ENCODE measurements at places on chromosomes 2 and 18.

- DNase-seq: no peak
Observed at GRCh38 chr18:25327584-25327983, 24.4 kb downstream of the ZNF521 start.

DNA sequence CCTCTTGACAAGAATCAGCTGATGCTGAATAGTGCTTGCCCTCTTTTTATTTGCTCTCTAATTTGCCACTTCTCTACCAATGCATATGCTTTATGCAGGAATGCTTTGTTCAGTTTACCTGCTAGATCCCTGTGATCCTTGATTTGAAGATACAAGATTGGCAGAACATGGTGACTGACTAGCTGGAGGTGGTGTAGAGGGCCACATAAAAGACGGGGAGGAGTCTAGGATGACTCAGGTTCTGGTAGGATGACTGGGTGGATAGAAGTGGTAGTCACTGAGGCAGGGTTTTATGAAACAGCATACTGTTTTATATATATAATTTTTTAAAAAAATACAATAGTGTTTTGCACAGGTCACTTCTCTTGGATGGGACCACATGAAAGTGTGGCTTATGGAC lies 6.3 kb upstream of the ADGRF3 start:
- no peak for DNase-seq

DNA sequence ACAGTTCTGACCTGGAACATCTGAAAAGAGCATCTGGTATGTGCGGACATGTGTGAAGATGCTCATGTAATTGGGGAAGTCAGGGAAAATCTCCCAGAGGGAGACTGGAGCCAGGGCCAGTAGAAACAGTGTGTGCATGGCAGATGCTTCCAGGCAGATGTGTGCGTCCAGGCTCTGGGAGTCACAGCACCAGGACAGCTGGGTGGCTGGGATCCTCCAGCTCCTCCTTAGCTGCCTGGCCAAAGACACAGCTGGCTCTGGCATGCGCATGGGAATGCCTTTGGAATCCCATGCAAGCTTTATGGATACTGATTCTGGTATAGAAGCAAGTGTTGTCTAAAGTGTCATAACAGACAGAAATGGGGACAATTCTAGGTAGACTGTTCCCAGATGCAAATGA lies 369.7 kb downstream of the INSIG2 start:
- no peak for DNase-seq

- no peak for DNase-seq
Observed at GRCh38 chr2:211133766-211134165, 577.4 kb downstream of the CPS1 start.

- DNase-seq: no peak
Observed at GRCh38 chr2:50225021-50225928, 806.7 kb downstream of the NRXN1 start.

DNA sequence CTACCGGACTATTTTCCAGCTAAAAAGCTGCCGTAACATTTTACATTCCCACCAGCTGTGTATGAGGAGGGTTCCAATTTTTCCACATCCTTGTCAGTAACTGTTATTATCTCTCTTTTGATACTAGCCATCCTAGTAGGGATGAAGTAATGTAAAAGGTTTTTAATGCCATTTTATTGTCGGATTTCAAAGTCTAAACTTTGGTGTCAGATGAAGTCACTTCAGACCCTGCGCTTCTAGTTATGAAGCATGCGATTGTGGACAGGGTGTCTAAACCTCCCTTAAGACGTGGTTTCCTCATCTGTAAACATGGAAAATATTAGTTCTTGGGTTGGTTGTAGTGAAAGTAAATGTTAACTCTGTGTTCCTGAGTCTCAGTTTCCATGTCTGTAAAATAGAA lies 4.7 kb downstream of the DGKD start:
- DNase-seq: no peak

- no peak for DNase-seq
Observed at GRCh38 chr2:74436848-74437695, 4.7 kb downstream of the RTKN start.

DNA sequence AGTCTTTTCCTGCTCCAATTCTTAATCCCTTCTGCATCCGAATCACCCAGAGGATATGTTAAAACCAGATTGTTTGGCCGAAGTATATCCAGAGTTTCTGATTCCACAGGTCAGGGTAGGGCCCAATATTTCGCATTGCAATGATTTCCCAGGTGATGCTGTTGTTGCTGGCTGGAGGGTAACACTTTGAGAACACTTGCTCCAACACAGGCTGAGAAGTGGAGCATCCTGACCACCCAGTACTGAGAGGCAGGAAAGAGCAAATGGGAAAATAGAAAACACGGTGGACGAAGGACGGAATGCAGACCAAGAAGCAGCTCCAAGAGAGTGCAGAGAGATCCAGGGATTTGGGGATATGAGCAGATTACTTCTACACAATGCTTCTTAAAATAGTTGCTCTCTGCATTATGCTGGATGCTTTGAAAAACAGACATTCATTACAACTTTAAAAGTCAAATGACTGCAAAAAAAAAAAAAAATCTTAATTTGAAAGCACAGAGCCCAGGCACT lies 362.2 kb upstream of the SLC14A2 start:
- DNase-seq: no peak

DNA sequence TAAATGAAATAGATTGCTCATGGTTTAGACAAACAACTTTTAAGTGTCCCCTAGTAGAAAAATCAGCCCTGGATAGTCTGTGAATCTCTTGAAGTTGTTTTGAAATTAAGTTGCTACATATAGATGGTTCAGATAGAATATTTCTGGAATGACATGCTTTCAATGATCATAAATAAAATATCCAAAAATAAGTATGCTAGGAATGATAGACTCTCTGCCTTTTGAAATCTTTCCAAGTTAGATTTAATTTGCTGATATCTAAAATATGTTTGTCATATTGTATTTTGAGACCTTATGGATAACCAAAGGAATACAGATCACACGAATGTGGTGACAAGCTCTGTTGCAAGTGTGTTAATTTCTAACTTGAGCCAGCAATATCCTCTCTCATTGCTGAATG lies 488.7 kb downstream of the THSD7B start:
- DNase-seq: no peak
